ENCODE measurements at places on chromosomes 12 and 14.

- DNase-seq, result no peak
These were observed 165.1 kb upstream of the CNOT2 start for GRCh38 chr12:70078161-70078560.

DNA sequence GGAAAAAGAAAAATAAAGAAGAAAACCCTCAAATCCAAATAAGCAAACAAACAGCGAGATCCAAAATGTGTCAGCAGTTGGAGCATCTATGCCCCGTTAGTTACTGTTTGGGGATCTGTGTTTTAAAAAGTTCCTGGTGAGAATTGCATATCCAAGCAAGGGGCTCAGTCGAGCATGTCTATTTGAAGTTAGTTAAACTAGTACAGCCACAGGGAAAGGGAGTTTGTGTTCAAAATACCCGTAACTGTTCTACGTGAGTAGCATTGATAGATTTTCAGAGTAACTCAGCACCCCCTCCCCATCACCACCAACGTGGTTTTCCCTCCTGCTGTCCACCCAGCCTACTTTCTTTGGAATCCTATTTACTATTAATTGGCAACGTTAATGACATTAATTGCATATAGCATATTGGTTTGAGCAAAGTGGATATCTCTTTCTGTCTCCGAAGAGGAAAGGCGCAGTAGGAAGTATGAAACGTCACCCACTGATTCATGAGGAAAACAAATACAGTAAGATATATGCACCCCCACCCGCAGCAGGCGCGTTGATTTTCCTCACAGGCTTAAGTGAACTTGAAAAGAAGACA lies 1.5 kb downstream of the NPAS3 start:
- DNase-seq, result no peak

DNA sequence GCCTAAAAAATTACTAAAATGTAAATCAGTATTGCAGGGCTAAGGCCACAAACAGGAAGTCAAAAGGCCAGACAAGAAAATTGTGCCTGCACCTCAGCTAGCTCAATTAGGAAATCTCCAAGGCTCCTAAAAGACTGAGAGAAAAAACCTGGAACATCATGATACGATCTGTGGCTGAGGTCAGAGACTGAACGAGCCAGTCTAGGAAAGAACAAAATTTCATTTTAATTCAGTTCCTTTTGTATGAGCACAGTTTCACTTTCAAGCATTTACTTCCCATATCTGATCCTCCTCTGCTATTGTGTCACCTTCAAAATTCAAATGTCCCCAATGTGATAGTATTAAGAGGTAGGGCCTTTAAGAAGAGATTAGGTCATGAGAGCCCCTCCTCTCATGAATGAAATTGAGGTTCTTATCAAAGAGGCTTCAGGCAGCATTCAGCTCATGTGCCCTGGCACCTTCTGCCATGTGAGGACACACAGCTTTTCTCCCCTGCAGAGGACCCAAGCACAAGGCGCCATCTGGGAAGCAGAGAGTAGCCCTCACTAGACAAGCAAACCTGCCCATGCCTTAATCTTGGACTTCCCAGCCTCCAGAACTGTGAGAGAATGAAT lies 14.8 kb downstream of the PRKAB1 start:
- DNase-seq, result no peak

DNA sequence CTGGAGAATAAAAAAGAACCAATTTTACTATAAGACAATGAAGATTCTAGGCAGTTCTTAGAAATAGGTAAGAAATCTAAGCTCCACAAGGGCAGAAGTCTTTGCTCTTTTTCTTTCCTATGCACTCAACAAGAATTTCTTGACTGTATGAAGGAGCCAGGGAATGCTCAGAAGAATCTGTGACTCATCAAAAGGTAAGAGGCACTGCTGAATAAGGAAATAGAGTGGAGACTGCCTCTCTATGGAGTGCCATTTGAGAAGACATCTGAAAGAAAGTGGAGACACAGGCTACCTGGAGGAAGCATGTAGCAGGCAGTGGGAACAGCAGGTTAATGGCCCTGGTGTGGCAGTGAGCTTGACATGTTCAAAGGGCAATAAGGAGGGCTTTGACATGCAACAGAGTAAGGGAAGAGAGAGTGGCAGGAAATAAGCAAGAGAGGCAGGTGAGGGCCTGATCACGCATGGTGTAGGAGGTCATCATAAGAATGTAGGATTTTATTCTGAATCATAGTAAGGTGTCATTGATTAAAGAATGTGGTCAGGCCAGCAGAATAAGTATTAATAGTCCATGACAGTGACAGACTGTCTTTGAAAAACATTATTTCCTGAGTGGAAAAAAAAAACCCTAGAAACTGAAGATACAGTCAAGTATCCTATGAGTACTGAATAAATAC lies 446.7 kb upstream of the GARIN6 start:
- no peak for DNase-seq

DNA sequence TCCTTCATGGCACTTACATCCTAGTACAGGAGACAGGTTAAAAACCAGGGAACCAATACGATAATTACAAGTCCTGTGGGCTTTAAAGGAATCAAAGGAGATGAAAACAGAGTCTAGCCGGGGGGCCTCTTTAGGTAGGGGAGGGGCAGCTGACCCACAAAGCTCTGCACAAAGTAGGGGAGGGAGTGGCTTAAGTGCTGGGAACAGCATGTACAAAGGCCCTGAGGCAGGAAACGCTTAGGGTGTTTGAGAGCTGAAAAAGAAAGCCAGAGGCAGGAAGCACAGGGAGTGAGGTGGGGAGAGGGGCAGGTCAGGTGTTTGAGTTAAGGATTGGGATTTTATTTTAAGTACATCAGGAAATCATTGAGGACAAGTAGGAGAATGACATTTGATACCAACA lies 37.7 kb downstream of the ZNF664 start:
- DNase-seq, result no peak

- no peak for DNase-seq
These were observed 14.3 kb downstream of the CAMKK2 start for GRCh38 chr12:121282072-121282742.

GRCh38 chr14:103705504-103706284 lies 9.6 kb downstream of the XRCC3 start:
- DNase-seq, result no peak

DNA sequence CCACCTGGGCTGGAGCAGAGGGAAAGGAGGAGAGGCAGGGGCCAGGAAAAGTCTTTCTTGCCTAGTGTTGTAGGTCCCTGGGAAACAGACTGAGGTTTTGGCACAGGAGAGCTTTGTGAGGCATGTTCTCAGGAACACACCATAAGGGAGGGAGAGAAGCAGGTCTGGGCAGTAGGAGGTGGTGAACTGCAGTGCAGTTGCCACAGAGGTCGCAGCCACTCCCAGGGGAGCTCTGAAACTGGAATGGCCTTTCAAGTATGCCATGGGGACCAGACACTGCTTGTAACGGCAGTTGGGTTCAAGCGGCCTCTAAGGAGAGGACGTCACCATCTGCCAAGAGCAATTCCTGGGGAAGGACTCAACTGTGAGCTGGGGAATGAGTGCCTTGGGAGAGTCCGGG lies 35.4 kb upstream of the NKX2-8 start:
- DNase-seq, result no peak

GRCh38 chr14:95119336-95119735 lies 38.0 kb downstream of the DICER1 start:
- no peak for DNase-seq

GRCh38 chr12:69042557-69042956 lies 109.6 kb upstream of the CPM start:
- DNase-seq, result no peak

GRCh38 chr12:47242426-47242825 lies 162.7 kb upstream of the AMIGO2 start:
- no peak for DNase-seq

DNA sequence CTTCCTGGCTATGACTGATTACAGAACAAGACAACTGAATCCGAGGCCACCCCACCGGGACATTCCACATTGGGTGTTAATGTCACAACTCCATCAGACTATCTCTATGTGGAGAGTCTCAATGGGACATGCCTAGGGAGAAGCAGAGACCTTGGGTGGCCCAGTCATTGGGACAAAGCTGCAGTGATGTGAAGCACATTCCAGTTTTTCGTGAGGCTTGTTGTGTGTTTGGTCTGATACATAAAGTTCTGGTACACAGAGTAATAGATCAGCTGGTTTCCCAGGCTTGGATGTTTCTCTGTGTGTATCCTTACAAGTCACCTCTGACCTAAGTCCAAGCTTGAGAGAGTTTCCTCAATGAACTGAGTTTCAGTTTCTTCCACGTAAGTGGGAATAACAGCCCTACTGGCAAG lies 42.3 kb downstream of the CPM start:
- no peak for DNase-seq

- DNase-seq, result no peak
These were observed 40.3 kb downstream of the TECPR2 start for GRCh38 chr14:102403028-102403427.

- DNase-seq, result no peak
These were observed 47.3 kb upstream of the TUNAR start for GRCh38 chr14:95829321-95829720.

GRCh38 chr12:54596526-54596946 lies 8.1 kb upstream of the PPP1R1A start:
- DNase-seq, result peak; percentile 23

GRCh38 chr14:99792551-99793212 lies 531 bp upstream of the EML1 start:
- DNase-seq, result no peak

DNA sequence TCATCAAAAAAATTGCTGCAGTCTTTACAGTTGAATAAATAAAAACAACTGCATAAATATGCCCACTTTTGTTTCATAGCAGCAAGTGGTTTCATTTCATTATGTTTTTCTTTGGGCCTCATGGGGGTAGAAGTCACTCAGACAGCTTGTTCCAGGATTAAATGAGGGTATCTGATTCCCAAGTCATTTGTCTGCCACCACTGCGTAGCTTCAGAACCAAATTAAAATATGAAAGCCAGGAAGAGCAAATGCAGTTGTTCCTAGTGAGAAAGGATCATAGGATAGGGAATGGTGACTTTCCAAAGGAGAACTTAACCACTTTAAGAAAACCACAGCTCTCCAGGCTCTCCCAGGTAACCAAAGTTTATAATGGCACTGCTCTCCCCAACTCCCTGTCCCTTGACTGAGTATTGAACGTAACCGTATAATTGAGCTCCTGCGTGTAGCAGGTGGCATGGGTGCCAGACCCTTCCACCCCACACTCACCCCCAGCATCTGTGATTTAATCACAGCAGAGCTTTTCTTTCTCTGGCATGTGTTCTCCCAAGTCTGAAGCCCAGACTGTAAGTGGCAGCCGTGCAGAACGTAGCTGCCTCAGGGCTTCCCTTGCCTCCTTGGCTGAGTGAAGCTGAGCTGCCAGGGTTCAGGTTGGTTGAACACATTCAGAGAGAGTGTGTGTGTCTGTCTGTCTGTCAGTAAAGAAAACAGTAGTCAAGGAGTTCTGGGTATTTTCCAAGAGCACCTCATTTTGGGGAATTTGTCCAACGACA lies 11.3 kb upstream of the KCNH3 start:
- DNase-seq, result no peak

GRCh38 chr14:104138098-104138717 lies at the start of gene KIF26A:
Gene KIF26A (plus strand): TSS chr14:104138587. CDS start chr14:104138723, 136 bp downstream.
- peak; percentile 23 for DNase-seq

- DNase-seq, result no peak
These were observed 13.7 kb downstream of the POMT2 start for GRCh38 chr14:77306851-77307496.

GRCh38 chr14:68569970-68570409 lies 222.9 kb downstream of the ZFP36L1 start:
- no peak for DNase-seq

GRCh38 chr12:127363392-127363791 lies 903.6 kb upstream of the TMEM132C start:
- DNase-seq, result no peak

DNA sequence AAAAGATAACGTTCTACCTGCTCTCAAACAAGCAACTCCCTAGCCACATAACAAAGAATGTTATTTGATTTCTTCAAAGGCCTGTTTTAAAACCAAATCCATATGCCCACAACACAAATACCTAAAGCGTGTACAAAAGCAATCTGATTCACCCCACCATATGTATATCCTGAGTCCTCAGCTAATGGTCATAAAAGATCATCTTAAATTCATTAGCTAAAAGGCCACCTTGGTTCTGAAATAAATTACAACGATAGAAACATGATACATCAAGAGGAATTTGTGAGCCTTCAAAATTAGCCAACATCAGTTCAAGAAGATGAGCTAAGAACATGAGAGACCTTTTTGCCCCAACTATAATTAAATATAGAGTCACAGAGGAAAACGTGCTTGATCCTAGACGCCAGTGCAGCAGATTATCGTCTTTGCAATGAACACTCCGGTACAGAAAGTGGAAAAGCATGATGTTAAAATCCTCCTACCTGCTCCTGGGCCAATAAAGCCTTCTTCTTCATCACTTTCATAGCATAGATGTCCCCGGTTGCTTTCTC lies 20.0 kb downstream of the CIT start:
- no peak for DNase-seq

DNA sequence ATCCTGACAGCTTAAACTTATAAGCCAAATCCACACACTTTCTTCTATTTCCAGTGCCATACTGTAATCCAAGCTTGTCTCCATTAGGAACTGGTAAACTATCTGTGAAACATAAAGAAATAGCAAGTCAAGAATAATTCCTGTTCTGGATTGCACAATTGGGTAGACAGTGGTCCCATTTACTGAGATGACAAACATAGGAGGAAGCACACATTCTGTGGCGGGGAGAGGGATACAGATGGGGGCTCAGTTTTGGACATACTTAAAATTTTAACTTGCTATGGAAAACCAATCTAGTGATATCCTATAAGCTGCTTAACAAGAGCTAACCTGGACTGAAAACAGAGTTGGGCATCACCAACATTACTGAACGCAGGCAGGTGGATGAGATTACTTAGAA lies 16.3 kb downstream of the MAP4K5 start:
- no peak for DNase-seq

DNA sequence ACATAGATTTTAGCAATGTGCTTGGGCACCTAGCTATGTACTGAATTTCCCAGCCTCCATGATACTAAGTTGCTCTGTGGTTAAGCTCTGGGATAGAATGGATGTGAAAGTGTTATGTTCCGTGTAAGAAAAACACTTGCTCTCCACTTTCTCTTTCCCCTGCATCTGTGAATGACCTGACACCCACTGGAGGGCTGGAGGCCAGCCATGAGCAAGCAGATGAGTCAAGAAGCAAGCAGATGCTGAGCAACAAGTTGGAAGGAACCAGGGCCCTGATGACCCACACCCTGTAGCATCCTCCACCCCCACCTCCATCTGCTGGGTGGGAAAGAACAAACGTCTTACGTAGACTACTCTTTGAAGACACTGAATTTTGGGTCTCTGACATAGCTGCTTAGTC lies 56.6 kb downstream of the EID3 start:
- DNase-seq, result no peak

- DNase-seq, result peak; percentile 4
These were observed 82.6 kb upstream of the PTPRB start for GRCh38 chr12:70719672-70720420.

All from activated T-cell treated with anti-CD3 and anti-CD28 coated beads for 24 hours (primary cell).